ENCODE measurements at places on chromosomes 3 and 15.

DNA sequence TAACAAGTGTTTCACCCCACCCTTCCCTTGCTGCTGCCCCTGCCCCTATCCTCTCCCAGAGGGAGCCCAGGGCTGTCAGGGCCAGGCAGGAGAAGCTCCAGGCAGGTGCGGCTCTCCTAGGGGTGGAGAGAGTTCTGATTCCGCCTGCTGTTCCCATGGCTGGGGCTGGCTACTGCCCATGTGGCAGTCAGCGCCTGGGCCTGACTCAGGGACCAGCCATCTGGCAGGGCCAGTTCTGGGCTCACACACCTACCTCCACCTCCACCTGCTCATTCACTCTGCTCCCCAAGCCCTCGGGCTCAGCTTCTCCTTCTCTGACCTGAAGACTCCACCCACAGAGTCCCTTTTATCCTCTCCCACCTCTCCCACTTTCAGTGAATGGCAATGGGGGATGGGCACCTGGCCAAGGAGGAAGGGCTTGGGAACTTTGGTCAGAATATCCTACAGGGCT lies 23.4 kb downstream of the AMOTL2 start:
- no peak for DNase-seq

- DNase-seq, result no peak
These were observed 76.3 kb downstream of the CACNA1D start for GRCh38 chr3:53570709-53571108.

DNA sequence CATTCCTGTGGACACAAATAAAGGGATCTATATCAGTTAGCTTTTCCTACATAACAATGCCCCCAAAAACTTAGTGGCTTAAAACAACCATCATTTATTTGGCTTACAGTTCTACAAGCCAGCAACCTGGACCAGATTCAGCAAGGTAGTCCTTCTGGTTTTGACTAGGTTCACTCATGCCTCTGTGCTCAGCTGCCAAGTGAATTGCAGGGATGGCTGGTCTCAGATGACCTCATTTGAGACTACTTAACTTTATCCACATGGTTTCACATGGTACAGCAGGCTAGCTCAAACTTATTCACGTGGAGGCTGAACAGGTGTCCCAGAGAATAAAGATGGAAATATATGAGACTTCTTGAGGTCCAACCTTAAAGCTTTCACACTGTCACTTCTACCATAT lies 119.3 kb upstream of the BFSP2 start:
- DNase-seq, result no peak

- no peak for DNase-seq
These were observed 246.1 kb upstream of the ATP10A start for GRCh38 chr15:26109203-26109602.

DNA sequence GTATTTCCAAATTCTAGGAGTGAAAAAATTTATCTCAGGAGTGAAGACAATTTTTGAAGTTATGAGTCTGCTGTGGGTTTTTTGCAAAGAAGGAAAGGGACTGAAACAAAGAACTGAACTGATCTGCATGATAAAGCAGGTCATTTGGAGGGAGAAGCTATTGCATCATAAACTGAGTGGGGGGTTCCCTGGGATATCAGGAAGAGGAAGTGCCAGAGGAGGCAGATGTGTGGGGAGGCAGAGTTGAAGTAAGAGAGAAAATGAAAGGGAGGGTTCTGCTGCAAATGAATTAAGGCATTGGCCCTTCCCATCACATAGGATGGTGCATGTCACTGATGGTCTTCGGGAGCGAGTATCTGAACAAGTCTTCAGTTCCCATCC lies 379.2 kb downstream of the VPS13C start:
- no peak for DNase-seq

GRCh38 chr3:194541483-194541882 lies 54.7 kb upstream of the ATP13A3 start:
- no peak for DNase-seq

- DNase-seq, result no peak
These were observed 5.4 kb upstream of the THSD4 start for GRCh38 chr15:71109905-71110304.

GRCh38 chr3:128623762-128624176 lies 26.8 kb downstream of the RPN1 start:
- DNase-seq, result no peak

DNA sequence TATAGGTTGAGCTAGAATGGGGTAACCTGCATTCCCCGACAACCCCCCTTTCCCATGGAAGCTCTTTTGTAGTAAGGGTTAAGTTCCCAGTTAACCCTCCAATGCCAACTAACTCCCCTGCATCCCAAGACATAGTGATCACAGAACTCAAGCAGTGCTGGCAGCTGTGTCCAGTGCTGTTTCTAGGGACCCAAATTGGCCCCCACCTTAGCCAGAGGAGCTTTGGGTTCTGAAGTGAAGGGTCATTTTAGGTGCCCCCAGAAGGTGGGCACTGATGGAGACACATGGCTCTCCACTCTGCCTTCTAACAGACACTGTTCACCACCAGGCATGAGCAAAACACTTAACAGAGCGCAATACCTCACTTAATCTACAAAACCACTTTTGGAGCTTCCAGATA lies 7.1 kb downstream of the FBXL22 start:
- no peak for DNase-seq

GRCh38 chr3:63937661-63938651 lies 25.8 kb upstream of the SCAANT1 start:
- no peak for DNase-seq

- DNase-seq, result no peak
These were observed 5.2 kb upstream of the ADAMTS9 start for GRCh38 chr3:64693031-64693430.

- no peak for DNase-seq
These were observed 61.5 kb upstream of the FGD5 start for GRCh38 chr3:14757153-14757700.

DNA sequence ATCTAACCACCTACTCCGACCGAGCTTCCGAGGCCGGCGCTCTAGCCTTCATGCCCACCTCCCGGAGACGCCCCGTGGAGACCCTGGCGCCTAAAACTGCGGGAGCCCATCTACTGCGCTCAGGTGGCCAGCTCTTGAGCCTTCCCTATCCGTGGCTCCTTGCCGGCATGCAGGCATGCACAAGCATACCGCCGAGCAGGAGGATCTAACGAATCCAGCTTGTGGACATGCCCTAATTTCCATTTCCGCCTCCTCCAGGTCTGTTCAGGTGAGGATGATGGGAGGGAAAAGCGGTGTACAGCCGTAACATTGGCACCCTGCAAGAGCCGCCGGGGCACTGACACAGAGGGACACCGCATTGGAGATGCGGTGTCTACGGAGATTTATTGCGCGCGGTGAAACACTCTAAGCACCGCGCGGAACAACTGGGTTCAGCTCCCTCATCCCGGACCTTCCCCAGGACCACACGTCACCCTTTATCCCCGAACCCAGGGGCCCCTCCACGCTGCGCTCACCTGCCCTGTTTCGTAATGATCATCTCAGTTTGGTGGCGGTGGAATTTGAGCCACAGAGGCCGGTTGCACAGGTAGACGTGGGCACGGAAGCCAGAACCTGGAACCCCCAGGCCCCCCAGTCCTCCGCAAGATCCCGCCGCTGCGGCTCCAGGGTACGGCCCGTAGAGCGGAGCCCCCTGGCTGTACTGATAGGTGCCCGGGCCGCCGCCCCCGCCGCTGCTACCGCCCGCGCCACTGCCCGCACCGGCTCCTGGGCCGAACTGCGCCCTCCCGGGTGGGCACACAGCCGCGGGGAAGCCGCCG lies 1.0 kb downstream of the EOMES start:
- no peak for DNase-seq

DNA sequence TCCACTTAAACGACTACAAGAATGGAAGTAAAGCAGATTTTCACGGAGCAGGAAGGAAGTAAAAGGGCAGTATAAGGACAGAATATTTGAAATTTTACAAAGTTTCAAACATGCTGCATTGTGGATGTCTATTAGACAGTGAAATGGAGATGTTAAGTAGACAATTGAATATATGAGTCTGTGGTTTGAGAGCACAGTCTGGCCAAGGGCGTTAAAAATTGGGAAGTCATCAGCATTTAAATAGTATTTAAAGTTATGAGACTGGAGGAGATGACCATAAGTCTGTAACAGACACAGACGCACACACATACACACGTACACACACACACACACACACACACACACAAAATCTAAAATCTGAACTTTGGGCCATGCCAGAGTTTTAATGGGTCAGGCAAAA lies 935.9 kb downstream of the EPHA3 start:
- no peak for DNase-seq

GRCh38 chr15:45391746-45392583 lies 13.6 kb upstream of the GATM start:
- DNase-seq, result no peak

DNA sequence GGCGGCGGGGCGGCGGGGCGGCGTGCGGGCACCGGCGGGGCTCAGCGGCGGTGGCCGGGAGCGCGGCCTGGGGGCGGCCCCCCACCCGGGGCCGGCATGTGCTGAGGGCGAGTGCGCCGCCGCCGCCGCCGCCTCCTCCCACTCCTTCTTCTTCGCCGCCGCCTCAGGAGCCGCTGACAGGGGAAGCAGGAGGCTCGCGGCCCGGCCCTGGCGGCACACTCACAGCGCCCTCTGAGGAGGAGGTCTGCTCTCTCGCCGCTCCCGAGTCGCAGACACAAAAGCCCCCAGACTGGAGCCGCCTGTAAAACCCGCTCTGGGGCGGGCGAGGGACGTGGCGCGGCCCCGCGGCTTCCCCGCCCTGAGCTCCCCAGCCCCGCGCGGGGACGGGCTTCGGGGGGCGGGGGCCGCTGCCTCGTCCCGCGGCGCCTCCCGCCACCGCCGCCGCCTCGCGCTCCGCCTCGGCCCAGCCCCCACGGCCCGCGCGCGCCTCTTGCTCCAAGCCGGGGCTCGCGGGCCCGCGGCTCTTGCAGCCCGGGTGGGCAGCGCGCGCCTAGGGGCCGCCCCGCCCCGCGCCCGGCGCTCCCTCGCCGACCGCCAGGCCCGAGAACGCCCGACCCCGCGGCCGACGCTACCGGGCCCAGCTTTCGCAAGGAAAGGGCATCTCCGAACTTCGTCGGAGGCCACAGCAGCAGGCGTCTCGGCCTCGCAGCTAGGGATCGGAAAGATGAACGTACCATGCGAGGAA lies at the start of gene PYGO1:
PYGO1 (minus strand) TSS at position 276 of the 745 bp plus-strand sequence. CDS start 462 bp downstream, outside the sequence.
- no peak for DNase-seq

- no peak for DNase-seq
These were observed 265.1 kb downstream of the FOXP1 start for GRCh38 chr3:71318458-71318827.

DNA sequence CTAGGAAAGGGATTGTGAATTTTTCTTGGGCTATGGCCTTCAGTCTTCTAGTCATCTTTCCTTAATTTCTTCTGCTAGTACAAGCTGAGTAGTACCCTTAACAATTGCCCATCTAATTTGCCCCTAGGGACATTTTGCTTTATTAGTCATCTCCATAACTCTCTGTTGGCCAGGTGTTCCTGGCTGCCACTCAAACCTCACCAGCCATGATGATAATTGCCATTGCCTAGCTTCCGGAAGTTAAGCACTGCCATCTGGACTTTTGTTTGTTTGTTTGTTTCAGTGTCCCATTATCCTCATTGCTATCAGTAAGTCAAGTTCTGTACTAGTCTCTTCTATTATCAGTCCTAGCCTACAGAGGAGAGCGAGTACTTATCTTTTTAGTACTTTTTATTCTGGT lies 36.6 kb upstream of the UBL7 start:
- no peak for DNase-seq

DNA sequence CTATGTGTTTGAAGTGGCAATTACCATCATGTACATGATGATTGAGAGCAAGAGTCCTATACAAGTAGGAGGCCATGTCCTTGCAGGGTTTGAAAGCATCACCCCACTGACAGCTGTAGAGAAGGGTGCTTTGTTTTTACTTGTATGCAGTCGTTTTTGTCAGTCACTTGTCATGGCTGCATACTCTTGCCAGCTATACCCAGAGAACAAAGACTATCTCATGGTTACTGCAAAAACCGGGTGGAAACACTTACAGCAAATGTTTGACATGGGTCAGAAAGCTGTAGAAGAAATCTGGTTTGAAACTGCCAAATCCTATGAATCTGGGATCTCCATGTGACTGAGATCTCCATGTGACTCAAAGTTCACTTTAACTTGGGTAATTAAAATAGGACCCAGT lies 6.9 kb upstream of the PSMA4 start:
- DNase-seq, result no peak

- no peak for DNase-seq
These were observed 132.6 kb upstream of the LRRN1 start for GRCh38 chr3:3666664-3667063.

DNA sequence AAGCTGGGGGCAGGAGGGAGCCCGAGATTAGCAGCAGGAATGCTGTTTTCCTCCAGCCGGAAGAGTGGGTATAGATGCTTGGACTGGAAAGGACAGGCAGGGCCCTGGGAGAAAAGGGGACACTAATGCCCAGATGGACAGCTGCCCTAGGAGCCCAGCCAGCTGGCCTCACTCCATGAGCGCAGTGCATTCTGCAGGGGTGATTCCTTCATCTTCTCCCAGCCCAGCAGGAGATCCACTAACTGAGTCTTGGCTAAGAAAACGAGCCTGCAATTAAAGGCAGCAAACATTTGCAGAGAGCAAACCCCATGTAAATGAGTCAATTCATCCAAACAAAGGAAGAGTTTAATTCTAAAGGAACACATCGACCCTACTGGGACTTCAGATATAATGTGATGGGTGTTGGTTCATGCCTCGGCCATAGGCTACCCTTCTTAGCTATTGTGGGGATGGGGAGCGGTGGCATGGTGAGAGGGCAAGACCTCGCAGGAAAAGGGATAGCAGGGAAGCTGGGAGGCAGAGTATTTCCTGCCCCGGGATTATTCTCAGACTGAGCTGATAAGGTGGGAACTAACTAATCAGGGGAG lies 13.3 kb upstream of the MINAR1 start:
- DNase-seq, result no peak

- DNase-seq, result peak; percentile 37
These were observed 12.8 kb downstream of the VILL start for GRCh38 chr3:38003371-38003816.

DNA sequence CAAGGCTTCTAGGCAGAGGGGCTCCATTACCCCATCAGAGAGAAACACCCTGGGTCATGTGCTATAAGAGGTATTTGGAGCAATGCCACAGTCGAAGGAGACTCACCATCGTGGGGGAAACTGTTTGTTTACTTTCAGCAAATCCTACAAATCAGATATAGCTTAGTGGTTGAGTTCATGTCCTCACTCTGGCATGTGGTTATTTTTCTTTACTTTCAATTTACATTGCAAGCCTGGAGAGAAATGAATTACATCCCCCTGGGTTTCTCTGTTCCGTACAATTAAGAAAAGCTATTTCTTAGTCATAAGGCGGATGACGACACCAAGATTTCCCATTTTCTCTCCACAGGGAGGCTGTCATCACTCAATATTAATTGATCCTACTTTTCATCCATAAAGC lies 36.9 kb downstream of the RFTN1 start:
- DNase-seq, result no peak

DNA sequence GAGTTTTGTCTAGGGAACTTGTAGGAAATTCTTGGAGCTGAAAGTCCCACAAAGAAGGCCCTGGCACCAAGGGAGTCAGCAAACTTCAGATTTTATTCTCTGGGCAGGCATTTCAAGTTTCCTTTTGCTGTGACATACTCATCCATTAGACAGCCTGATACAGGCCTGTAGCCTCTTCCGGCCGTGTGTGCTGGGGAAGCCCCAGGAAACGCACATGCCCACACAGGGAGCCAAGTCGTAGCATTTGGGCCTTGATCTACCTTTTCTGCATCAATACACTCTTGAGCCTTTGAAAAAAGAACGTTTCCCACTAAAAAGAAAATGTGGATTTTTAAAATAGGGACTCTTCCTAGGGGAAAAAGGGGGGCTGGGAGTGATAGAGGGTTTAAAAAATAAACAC lies 15.0 kb downstream of the TIGIT start:
- DNase-seq, result peak; percentile 34

- no peak for DNase-seq
These were observed 98.6 kb downstream of the DNASE1L3 start for GRCh38 chr3:58112185-58112535.
